NCI-H345 (cell line): ENCODE measurements at places on chromosomes 11 and 22.

DNA sequence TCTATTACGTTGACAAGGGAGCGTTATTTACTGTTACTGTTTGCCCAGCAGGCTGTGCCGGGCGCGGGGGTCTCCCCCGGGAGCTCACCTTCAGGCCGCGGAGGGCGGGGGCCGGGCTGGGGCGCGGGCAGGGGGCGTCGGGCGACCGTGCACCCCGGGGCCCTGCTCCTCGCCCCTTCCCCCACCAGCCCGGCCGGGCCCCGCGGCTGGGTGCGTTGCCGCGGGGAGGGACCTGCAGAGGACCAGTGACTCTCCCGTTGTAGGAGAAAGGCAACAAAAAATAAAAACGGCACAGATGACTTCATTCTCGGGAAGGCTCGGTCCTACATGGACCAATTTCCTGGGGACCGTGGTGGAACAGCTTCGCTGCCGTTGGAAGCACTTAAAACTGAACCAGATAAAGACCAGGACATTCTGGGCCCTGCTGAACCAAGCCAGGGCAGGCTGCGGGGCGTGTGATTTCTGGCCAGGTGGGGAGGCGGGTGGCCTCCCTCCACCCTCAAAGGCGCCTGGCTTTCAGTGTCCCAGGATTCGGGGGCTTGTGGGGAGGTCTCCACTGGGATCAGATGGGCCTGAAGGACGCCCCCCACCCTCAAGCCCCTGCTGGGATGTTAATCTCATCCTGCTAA is 57.4 kb downstream of the IGLL1 start:
- peak; percentile 38 for DNase-seq

GRCh38 chr11:83957038-83957900 is 671.1 kb upstream of the CCDC90B start:
- no peak for DNase-seq

DNA sequence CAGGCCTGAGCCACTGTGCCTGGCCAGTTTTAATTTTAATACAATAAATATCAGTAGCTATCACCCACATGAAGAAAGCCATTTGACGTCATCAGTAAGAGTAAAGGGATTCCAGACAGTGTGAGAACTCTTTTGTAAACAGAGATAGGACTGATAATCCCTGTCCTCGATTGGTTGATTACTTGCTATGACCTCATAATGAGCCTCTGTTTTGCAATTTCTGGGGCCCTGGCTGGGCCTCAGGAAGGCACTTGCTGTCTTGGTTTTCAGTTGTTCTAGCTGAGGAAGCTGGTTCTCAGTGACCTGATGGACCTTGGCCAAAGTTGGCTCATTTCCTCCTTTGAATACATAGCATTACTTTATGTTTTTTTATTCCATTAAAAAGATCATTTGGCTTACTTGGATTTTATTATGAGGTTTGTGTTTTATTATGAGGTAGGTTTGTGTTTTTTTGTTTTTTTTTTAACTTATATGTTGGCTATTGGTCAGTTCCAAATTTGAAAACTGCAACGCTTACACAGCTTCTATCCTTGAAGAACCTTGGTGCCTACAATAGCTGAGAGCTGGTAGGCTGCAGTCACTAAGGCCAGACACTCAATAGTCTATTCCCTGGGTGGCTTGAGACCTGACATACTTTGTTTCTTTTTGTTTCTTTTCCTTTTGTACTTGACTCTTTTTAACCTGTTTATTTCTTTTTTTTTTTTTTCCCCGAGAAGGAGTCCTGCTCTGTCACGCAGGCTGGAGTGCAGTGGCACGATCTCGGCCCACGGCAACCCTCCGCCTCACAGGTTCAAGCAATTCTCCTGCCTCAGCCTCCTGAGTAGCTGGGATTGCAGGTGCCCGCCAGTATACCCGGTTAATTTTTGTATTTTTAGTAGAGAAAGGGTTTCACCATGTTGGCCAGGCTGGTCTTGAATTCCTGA is 20.0 kb downstream of the MARK2 start:
- DNase-seq = no peak

DNA sequence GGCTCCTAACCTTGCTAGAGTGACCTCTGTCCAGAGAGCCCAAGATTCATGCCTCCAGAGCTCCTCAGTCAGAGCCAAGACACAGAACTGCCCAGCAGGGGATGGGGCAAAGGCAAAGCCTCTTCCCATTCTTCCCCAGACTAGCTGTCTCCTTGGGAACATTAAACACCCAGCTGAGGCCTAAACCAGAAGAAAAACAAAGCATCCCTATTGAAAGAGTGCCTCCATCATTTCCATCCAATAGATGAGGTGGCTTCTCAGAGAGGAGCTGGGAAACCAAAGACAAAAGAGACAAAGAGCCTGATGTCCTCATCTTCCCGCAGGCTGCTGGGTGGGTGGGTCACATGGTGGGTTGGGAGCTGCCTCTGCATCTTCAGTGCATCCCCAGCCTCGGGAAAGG is 37.4 kb downstream of the COMMD9 start:
- DNase-seq = no peak

- peak; percentile 49 for DNase-seq
Observed at GRCh38 chr11:119585043-119585781, 143.8 kb downstream of the NECTIN1 start.

GRCh38 chr11:13667245-13667644 is 1.2 kb upstream of the FAR1 start:
- no peak for DNase-seq

DNA sequence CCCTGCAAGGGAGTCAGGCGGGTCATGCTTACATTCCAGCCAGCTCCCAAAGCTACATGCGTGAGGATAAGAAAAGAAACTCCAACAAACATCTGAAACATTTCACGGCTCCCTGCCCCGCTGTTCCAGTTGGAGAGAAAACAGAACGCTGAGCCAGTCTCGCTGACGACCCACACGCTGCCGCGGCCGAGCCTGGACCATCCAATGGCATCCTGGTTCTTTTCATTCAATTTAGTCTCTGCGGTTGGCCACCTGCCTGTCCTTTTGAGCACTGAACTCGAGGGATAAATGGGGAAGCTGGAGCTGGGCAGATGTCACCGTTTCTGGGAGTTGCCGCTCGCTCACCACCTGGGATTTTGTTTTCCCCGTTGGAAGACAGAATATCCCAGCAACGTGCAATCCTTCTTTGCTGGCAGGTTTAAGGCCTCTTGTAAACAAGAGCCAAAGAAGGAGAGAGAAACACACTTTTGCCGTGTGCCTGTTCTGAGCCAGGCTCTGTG is 45.3 kb upstream of the SHISAL1 start:
- peak; percentile 8 for DNase-seq

- no peak for DNase-seq
Observed at GRCh38 chr11:104619751-104620150, 278.5 kb downstream of the CASP12 start.

DNA sequence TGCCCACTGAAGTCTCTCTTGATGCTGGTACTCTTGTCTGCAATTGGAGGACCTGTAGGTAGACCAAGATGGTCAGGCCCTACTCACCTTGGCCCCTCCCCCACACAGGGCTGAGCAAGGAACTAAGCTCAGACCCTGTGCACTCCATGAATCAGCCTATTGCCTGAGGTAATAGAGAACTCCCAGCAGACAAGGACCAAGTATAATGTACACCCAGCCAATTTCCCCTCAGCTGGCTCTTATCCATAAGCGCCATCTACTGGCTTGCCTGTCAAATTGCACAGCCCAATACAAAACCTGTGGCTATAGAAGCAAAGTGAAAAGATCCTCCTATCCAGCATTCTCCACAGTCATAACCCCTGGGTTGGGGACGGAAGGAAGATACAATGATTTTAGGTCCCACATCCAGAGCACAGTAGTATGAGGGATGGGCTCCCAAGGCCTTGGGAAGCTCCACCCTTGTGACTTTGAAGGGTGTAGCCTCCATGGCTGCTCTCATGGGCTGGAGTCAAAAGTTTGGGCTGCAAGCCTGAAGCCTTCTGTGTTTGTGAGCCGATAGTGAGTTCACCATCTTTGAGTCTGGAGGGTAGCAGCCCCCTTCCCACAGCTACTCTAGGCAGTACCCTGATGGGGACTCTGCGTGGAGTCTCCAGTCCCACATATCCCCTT is 56.0 kb downstream of the GLYATL2 start:
- peak; percentile 60 for DNase-seq

DNA sequence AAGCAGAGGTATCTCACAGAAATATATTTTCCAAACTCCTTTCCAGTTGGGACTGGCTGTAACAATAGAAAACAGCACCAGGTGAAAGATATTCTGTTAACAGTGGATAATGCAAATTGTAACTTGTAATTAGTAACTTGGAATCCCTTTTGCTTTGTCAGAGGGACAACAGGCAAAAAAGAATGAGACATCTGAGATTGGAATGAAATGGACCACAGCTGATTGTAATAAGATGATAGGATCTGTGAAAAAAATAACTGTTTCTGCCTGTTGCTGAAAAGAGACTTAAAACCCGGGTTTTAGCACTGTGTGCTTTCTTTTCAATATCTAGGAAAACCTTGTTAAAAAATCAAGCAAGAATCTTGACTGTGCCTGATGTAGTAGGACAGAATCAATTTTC is 655.7 kb downstream of the METTL15 start:
- no peak for DNase-seq

DNA sequence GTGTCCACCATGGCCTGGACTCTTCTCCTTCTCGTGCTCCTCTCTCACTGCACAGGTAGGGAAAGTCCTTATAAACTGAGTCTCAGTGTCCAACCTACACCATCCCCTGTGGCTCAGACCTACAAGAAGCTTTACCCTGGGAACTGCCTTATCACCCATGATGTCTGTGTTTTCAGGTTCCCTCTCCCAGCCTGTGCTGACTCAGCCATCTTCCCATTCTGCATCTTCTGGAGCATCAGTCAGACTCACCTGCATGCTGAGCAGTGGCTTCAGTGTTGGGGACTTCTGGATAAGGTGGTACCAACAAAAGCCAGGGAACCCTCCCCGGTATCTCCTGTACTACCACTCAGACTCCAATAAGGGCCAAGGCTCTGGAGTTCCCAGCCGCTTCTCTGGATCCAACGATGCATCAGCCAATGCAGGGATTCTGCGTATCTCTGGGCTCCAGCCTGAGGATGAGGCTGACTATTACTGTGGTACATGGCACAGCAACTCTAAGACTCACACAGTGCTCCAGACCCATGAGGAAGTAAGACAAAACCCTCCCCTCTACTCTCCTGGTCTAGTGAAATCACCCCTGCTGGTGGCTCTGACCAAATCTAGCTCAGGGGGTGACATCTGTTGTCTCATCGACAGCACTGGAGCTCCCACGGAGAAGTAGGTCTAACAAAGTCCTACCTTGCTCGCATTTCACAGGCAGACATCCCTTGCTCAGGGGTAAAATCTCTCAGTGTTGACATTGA is 74.3 kb downstream of the VPREB1 start:
- no peak for DNase-seq

DNA sequence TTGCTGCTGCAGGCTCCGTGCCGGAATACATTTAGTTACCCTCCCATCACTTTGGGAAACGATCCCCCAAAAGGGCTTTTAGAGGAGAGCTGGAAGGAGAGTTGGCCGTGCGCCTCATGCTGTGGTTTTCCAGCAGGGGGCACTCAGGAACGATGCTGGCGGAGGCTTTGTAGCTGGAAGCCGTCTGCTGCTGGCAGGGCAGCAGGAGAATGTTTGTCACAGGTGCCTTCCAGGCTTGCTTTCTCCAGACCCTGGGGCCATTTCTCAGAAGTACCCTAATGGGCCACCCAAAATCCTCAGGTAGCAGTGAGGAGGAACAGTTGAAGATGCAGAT is 30.0 kb upstream of the CABP7 start:
- peak; percentile 57 for DNase-seq

- no peak for DNase-seq
Observed at GRCh38 chr11:134289789-134290188, 13.6 kb downstream of the GLB1L3 start.

DNA sequence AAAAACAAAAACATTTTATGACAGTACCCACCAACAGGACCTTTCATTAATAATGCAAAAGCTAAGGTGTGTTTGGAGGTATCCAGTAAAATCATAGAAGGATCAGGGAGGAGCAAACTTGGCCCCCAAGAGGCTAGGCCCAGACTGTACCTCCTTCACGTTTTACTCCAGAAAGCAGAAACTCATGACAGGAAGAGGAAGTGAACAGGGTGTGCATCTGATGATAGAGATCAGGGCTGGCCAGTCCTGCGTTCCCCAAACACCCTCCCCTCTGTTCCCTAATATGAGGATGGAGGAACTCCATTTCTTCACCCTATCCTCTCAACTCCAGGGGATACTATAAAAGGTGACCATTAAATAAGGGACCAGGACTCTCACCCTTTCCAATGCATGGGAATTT is 10.2 kb upstream of the MS4A12 start:
- DNase-seq = no peak

- DNase-seq = no peak
Observed at GRCh38 chr11:5596607-5597201, at the start of gene TRIM6. TSS of gene TRIM6 (plus strand) at chr11:5596637. CDS start at chr11:5596898, 261 bp downstream.

DNA sequence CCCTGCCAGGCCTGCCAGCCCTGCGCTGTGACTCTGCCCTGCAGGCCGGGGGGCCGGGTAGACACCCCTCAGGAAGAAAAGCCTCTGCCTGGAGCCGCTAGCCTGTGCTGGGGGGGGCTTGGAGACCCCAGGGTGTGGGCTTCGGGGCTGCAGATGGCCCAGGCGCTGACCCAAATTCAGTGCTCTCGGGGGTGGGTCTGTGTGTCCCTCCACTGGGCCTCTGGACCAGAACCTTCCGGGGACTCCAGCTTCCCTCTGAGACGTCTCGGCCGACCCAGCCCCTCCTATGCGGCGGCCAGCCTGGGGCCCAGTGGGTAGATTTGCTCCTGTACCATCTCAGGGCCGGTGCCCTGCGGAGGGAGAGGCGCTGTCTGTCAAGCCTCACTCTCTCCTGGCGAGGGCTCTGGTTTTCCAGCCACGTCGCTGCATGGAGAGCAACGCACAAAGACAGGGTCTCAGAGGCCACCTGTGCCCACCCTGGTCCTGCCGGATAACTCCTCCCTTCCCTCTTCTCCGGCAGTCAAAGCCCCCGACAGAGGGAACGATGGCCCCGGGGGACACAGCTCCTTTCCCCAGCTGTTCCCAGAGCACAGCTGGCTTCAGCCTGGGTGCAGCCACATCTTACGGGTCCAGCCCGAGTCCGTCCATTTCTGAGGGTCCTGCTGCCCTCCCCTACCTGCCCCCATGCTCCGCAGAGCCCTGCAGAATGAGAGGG is 40.1 kb upstream of the TOLLIP start:
- no peak for DNase-seq

DNA sequence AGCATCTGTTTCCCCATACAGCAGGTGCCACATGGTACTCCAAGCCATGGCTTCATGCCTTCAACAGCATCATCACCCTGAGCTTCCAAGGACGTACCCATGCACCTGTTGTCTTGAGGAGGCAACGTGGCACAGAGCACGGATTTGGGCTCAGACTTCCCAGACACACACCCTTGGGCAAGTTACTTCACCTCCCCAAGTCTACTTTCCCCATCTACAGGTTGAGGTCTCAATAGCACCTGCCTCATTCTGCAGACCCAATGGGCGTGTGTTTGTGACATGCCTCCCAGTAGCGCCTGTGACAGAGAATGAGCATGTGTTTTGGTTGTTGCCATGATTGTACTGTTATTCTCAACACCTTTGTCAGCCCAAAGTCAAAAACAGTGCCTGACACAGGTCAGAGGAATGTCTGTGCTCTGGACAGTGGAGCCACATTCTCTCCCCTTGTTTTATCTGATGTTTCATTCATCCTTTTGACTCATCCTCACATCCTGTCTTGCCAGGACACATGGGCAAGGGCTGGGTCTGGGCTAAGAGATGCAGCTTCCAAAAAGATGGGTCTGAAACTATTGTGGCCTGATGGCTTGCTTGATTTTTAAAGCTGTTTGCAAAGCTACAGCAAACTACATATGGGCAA is 53.4 kb upstream of the CCND1 start:
- no peak for DNase-seq

GRCh38 chr11:121446752-121447156 is 5.4 kb upstream of the SORL1 start:
- no peak for DNase-seq
